Mesenteric fat pad (tissue), 1 donor: ENCODE measurements at places on chromosomes 4 and X. TPM values are rescaled to one million over a fixed set of nuclear protein-coding genes. Genes with fewer than 3 reads are reported as not detected.

DNA sequence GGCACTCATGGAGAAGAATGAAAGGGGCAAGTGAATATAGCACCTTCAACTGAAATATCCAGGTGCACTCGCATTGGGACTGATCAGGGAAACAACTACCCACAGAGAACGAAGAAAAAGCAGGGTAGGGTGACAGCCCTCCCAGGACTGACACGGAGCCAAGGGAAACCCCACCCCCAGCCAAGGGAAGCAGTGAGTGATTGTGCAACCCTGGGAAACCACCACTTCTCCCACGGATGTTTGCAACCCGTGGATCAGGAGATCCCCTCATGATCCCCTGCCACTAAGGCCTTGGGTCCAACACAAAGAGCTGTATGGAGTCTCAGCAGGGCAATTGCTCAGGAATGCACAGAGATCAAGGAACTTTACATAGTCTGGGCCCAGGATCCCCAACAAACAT, 158.5 kb upstream of the HCCS start:
- no peak for DNase-seq

DNA sequence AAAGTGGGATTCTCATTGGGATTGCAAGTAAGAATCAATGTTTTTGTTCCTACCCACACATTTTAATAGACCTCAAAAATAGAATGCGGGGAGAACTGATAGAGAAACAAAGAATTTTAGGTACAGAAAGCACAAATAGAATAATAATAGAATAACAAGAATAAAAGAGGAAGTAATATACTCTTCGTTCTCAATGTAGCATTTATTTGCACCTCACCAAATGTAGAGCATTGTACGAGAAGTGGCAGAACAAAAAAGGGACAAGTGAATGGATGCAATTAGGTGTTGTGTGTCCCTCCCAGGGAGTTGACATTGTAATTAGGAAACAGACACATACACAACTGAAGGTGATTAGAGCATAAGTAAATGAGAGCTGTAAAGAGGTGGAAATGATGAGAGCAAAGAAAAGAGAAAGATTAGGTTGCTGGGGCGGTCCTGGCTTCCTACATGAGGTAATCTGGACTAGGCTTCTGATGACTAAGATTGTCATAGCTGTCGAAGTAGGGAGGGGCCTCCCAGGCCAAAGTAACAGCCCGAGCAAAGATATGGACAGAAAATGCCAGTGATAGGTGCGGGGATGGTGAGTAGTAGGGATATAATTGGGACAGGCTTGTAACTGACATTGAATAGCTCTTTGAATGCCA, 10.4 kb downstream of the RAB9A start:
- DNase-seq, result no peak

DIPK2B gene
- 42.8 TPM for total RNA-seq

GRCh38 chr4:15912236-15912635, 26.3 kb downstream of the FGFBP1 start:
- no peak for DNase-seq

DNA sequence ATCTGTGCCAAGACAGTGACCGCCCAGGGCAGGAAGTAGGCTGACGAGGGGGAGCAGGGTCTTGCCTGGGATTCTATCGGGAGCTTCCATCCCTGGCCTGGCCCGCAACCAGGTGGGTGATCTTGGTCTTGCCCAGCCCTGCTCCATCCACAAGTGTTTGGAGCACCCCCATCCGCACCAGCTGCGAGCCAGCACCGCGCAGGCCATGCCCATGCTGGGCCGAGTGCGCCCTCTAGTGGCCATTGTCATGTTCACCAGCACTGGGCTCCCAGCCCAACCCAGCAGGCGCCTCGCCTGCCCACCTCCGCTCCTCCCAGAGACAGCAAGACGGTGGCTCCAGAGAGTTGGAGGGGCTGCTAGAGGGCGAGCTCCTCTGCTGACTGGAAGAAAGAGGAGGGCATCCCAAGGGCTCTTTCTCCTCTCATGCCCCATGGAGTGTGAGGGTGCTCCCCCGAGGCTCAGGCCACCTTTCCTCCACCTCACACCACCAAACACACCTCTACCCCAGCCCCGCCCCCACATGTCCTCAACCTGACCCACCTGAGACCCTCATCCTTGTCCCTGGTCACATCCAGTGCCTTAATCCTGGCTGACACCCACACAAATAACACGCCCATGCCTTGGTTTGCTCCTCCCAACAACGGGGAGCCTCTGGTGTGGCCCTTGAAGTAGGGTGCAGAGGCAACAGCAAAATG, 9.8 kb upstream of the ATP2B3 start:
- DNase-seq, result peak; percentile 95

DNA sequence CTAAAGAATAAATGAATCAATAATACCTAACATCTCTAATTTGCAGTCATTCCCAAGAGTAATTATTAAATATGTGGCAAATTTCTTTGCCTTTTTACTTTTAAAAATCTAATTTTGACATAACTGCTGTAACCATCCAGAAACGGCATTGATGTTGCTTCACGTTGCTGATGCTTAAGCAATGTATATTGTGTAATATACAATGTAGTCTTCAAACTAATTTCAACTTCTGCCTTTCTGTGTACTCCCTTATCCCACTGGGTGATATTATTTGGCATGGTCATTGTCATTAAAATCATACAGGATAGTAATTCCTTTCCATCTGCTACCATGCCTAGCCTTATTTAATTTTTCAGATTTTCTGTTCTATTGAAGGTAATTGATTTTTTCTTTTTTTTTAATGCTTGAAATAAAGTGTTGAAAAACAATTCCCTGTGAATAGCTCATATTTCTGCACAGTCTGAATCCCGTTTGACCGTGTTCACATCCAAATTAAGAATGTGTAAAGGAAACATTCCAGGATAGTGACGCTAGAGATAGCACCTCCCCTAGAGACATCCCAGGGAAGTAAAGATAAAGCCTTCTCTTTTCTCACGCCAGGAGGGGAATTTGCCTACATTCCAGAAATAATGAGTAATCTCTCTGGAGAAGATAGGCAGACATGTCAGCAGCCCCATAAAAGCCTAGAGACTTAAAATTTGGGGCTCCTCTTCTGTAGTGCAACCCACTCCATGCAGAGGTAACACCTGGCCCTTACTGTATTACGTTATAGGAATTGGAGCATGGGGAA, 8.6 kb downstream of the FAM200B start:
- no peak for DNase-seq

GRCh38 chr4:59369229-59369628, 1830.9 kb upstream of the ADGRL3 start:
- no peak for DNase-seq

DNA sequence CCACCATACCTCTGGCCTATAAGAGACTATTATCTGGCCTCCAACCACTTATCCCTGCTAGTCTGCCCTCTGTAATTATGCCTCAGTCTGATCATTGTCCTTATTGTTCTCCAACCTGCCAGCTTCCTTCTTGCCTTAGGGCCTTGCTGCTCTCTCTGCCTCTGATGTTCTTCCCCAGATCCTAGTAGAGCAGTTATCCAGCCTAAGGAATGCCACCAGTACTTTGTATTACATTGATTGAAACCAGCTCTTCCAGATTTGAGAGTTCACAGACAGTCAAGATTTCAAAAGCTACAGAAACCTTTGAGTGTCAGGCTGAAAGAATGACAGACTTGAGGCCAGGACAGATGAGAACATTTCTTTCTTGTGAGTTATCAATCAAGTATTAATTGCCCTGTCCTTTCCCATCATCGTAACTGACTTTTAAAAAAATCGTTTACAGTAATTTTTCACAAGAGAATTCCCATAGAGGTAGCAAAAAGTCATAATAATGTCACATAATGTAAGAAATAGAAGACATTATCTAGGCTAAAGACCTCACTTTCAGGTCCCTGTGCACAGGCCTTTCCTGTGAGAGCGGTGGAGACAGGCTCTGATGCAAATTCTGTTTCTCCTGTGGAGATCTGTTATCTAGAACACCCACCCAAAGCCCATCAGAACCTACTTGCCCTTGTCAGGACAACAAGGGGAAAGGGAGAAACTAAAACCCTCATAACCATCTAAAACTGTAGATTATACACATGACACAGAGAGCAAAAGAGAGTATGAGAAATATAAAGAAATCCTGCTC, 64.1 kb upstream of the GUCY1A1 start:
- no peak for DNase-seq

DNA sequence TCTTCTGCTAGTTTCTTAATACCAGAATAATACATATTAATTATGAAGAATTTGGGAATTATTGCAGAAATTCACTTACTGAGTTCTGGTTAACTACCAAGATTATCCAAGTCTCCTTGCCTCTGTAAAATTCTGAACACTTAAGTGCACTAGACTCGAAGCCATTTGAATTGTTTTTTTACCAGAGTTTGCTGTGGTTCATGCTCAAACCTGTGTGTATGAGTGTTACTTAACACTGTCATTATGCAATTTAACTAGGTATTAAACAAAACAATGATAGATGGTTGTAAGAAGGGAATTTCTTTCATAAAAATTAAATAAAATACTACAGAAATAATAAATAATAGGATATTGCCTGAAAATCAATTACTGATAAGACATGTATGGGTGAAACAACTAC, 145.6 kb upstream of the FAT4 start:
- no peak for DNase-seq

- no peak for DNase-seq
Measured at GRCh38 chrX:103779141-103779789, 2.6 kb downstream of the PLP1 start.

OGT gene
- 99.4 TPM for total RNA-seq

GRCh38 chr4:1793940-1794808, 1.1 kb downstream of the FGFR3 start:
- DNase-seq, result no peak

SMR3A gene
- not detected for total RNA-seq

DNA sequence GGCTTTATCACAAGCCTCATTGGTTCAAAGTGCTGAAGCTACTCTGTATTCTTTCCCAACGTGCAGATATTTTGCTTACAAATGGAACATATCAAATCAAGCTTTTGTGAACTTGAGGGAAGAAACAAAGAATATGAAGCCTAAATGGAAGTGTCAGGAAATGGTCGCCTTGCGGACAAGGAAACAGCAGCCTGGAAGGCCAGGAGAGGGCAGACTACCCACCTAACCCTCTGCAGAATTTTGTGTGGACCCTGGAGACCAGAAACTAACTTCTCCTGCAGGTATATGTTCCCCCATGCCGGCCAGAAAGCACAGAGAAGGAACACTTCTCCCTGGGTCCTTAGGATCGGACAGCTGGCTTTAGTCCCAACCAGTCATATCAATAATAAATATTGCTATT, 1425.8 kb downstream of the PCDH7 start:
- no peak for DNase-seq

DNA sequence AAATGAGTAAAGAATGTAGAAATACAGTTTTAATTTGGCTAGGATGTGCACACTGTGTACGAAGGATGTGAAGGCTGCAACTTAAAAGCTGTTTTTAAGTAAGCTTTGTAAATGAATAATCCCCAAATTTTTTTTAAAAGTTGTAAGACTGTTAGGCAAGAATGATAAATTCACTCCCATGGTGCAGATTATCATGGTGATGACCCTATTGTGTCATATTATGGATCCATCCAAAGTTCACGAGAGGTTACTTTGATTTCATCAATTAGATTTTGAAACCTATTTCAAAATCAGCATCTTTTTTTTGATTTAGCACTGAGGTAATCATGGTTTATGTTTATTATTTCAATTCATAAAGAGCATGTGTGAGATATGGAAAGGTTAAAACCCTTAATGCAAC, 62.9 kb upstream of the ETNPPL start:
- DNase-seq, result no peak
